ENCODE measurements at places on chromosomes 1 and 21.

DNA sequence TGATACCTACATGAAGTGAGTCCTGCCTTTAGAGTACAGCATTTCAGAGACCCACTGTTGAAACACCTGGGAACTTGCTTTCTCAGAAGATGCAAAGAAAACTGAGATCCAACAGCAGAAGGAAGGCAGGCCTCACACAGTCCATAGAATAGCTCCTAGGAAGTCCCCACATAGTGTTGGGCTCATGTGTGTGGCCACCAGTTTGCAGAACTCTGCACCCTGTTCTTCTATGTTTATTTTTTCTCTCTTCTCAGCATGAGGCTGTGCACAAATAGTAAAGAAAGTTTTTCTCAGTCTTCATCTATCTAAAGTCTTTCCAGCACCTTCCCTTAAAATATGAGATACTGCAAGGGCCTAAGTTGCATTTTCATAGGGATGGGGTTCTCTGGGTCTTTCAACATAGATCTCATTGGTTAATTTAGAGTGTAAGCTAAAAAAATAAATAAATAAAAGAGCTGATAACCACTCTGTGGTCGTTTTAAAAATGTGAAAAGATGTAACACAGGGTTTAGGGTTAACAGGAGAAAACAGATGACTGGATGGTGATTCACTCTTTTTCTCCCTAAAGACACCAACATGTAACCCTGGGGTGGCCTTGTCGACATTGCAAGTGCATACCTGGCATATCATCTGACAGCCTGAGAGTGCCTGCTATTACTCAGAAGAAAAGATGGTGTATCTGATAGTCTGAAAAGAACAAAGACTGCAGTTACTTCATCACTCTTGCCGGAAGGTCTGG lies 94.6 kb downstream of the ZC3H11B start:
- DNase-seq = no peak

- DNase-seq = no peak
Observed at GRCh38 chr1:165306543-165307434, 49.7 kb downstream of the LMX1A start.

DNA sequence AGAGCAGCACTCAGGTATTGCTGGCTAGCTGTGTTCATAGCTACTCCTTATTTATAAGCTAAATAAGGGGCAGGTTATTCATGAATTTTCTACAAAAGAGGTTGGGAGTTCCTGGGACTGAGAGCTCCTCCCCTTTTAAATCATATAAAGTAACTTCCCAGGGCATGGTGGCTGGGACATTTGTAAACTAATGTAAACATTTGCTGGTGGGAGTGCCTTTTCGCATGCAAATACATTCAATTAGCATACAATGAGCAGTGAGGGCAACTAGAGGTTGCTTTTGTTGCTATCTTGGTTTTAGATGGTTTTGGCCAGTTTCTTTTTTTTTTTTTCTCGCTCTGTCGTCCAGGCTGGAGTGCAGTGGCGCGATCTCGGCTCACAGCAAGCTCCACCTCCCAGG lies 43.4 kb downstream of the GNPAT start:
- no peak for DNase-seq

GRCh38 chr1:226181996-226182714 lies 4.4 kb downstream of the ACBD3 start:
- no peak for DNase-seq

- DNase-seq = no peak
Observed at GRCh38 chr21:35945089-35945671, 115.1 kb downstream of the SETD4 start.

DNA sequence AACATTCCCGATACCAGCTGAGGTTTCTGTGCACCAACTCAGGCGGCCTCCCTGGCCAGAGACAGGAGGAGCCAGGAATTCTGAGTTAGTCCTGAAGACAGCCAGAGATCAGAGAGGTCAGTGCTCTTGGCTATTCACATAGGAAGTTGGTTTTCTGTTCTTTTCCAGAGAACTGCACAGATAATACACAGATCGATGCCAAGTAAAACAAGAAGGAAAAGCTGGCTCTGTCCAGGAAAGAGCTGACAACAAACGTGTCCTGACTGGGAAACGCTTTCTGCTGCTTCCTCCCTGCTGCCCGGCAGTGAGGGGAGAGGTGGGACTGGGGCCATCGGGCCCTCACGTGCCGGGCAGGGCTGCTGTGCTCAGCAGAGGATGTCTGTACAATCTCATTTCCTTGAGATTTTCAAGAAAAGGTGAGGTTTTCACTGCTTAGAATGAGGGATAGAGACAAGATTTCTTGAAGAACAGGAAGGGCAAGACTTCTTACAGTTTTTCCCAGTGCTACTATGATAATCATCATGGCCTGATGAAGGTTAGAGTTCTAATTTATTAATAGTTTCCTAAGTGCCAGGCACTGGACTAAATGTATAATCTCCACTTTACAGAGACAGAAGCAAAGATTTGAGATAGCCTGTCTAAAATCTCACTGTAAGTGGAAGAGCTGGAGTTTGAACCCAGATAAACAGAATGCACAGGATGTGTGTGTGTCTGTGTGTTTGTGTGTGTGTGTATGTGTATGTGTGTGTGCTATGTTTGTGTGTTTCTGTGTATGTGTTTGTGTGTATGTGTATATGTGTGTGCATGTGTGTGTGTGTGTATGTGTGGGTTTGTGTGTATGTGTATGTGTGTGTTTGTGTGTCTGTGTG lies 211.0 kb upstream of the RAB4A start:
- no peak for DNase-seq

DNA sequence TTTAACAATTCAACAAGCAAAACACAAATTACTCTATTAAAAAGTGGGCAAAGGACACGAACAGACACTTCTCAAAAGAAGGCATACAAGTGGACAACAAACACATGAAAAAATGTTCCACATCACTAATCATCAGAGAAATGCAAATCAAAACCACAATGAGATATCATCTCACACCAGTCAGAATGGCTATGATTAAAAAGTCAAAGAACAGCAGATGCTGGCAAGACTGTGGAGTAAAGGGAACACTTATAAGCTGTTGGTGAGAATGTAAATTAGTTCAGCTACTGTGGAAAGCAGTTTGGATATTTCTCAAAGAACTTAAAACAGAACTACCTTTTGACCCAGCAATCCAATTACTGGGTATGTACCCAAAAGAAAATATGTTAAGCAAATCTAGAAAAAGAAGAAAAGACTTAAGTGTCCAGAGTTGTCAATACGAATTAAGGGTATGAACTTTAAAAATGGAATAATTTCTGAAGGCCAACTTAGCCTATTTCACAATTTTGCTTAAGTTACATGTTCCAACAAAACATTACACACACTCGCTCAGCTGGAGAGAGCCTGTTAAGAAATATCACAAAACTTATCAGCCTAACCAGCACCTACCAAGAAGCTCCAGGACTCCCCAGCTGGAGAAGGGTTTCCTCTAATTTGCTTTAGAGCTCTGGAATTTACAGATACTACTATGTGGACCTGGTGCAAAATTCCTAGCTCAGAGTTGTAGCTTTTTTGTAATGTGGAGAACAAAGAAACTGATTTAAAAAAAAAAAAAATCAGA lies 232.1 kb downstream of the DUSP10 start:
- no peak for DNase-seq

GRCh38 chr1:108749081-108749480 lies 2.6 kb downstream of the STXBP3 start:
- no peak for DNase-seq

GRCh38 chr1:159799446-159799985 lies 2.6 kb upstream of the FCRL6 start:
- no peak for DNase-seq

All from nucleus accumbens (tissue), 56 donors.